GM06990 (cell line): ENCODE measurements at places on chromosomes 6 and 20.

DNA sequence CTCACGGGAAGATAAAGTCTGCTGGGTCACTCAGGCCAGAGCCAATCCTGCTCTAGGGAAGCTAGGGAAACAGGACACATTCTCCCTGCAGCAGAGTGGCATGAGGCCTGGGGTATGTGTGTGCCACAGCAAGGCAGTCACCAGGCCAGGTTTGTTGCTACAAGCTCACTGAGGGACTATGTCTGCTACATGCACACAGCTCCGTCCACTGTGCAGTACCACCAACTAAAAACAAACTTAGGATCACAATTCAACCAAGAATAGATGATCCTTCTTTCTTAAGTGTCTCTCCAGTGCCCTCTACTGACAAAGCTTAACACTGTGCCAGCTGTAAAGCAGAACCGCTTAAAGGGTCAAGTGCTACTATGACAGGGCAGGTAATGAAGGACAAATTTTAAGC is 192.5 kb downstream of the PTPRK start:
- peak; percentile 10 for DNase-seq

DNA sequence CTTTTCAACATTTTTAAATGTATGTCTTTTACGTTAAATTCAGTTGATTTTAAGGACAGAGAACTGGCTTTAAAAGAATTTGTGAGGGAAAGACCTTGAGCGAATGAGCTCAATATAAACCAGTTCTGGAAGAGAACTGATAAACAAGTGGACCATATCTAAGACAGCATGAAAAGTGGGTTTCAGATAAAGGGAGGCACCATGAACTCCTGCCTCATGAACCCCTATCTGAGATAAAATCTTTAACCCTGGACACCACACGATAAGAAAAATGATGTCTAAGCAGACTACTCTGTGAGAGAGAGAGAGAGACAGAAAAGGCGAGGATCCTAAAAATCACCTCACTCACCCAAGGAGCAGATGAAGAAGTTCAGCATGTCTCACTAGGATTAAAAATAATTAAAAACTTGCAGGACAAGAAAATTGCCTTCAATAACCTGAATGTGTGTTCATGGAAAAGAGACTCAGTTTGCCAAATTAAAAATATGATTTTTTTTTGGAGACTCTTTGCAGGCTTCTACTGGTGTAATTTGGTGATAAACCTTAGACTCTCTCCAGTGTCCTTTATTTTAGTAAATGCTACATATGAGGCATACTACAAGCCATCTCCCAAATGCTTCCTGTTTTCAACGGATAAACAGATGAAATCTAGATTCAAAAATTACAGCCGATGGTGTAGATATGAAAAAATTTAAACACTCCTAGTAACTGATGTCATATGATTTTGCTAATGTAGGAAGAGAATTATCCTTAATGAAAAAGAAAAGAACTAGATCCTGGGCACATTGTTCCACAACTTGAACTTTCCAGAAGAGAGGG is 299.5 kb downstream of the ADGB start:
- no peak for DNase-seq

DNA sequence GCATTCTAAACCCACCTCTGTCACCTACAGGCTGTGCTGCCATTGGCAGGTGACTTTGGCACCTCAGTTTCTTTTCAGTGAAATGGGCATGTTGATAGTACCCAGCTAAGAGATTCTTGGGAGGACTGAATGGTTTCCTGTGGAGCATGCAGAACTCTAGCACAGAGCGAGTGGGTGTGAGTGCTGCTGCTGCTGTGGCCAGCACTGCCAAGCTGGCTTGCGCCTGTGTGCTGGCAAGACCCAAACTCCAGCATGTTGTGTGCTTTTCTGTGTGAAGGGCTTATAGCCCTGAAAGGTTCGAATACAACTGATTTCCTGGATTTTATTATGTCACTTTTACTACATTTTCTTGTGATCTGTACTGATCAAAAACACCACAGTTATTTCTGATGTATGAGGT is 78.1 kb upstream of the KIF25 start:
- no peak for DNase-seq

- DNase-seq: no peak
These were observed 677 bp upstream of the ZBTB24 start for GRCh38 chr6:109483735-109484057.

- DNase-seq: no peak
These were observed 1225.9 kb upstream of the MAP3K7 start for GRCh38 chr6:91812596-91813274.

DNA sequence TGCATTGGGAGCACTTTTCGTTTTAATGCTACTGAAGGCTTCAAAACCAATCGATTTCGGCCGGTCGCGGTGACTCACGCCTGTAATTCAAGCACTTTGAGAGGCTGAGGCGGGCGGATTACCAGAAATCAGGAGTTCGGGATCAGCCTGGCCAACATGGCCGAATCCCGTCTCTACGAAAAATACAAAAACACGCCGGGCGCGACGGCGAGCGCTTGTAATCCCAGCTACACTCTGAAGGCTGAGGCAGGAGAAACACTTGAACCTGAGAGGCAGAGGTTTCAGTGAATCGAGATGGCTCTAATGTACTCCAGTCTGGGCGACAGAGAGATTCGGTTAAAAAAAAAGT is 58.4 kb downstream of the TRIM38 start:
- no peak for DNase-seq

- no peak for DNase-seq
These were observed 12.2 kb downstream of the CEP250 start for GRCh38 chr20:35467339-35468224.

- no peak for DNase-seq
These were observed 97.3 kb downstream of the BMP2 start for GRCh38 chr20:6864740-6865139.

- no peak for DNase-seq
These were observed 12.8 kb downstream of the FASTKD5 start for GRCh38 chr20:3146732-3147341.

GRCh38 chr20:58497076-58497641 is 18.0 kb downstream of the APCDD1L start:
- no peak for DNase-seq

DNA sequence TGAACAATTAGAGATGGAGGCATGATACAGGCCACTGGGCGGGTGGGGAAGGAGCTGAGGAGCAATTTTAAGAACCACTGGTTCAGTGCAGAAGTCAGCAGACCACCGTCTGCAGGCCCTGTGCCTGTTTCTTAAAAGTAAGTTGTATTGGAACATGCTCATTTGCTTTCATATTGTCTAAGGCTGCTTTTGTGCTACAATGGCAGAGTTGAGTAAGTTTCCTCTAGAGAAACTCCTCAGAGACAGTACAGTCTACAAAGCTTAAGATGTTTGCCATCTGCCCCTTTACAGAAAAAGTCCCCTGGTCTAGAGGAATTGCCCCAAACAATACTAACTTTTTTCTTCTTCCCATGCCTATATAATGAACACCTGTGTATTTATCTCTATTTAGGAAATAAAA is 28.5 kb upstream of the UBE2J1 start:
- DNase-seq: no peak

DNA sequence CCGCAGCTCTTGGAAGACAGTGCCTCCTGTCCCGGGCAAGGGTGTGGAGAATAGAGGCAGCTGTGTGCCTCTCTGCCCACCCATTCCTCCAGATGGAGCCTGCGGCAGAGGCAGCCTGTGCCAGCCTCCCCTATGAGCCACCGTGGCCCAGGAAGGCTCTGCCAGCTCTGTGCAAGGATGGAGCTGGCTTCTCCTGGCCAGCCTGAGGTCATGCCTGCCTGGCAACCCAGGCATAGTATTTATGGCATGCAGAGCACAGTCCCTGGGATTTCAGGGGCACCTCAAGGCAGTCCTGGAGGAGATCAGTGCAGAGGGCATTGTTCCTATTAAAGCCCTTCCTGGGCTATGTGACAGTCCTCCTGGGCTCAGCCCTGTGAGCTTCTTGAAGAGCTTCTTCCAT is 1.5 kb downstream of the EPB41L1 start:
- no peak for DNase-seq

DNA sequence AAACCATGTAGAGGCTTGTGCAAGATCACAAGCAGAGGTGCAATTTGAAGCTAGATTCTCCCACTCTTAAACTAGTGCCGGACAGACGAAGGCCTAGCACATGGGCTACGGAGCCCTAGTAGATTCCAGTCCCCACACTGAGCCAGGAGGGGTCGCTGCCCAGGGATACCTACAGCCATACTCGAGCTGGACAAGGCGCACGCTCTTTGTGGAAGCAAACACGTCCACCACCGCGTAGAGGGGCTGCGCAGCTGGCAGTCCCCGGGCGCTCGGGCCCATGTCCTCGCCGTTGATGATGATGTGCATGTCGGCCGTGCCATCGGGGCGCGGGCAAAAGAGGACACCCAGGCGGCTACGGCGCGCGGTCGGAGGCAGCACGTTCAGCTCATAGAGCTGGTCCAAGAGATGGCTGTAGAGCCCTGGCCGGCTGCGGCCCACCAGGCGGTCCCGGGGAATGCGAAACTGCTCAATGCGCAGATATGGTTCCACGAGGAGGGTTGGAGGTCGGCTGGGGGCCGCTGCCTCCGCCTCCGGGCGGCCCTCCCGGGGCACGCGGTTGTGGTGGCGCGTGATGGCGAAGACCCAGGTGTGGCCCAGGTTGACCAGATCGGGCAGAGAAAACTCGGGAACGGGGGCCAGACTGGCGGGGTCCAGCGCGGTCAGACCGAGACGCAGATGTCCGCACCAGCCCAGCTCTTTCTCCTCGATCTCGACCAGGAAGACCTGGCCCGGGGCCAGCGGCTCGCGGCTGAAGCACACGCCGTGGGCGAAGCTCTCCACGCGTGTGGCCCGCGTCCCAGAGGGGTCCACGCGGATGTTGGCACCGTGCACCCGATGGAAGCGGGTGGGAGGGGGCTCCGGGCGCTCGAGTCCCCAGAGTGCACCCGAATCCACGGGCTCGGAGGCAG is 677 bp downstream of the NEURL2 start:
- peak; percentile 65 for DNase-seq

DNA sequence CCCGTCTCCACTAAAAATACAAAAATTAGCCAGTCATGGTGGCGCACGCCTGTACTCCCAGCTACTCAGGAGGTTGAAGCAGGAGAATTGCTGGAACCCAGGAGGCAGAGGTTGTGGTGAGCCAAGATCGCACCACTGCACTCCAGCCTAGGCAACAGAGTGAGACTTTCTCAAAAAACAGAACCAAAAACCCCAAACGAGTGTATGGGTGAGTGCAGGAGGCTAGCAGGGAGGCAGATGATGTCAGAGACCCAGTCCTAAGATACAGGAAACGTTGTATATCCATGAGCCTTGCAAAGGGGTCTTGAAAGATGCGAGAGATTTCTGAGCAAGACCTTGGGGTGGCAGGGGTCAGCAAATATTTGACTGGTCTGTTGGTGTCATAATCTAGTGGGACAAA is 136.2 kb downstream of the JARID2 start:
- no peak for DNase-seq

DNA sequence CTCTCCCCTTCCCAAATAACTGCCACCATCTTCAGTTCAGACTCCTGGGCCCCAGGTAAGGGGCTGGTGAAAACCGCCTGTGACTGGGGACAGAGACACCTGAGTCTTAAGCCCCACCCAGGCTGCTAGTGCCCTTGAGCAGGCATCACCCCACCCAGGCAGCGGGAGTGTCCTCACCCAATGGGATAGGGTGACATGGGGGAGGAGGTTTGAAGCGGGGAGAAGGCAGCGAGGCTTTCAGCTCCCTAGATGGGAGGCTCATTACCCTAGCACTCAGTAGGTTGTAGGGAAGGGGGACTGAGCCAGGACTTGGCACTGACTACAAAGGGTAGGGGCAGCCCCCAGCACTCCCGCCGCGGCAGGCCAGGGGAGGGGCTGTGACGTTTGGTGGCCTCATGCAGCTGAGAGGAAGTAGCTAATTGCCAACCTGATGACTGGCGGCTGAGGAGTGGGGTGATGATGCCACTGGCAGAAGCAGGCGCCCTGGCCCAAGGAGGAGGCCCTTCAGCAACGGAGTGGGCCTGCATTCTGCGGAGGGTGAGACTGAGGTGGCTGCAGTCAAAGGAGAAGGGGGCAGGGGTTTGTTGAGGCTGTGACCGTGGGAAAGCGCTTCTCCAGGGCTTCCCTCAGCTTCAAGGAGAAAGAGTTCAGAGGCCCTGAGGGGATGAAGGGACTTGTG is 126.9 kb downstream of the MRPL14 start:
- peak; percentile 84 for DNase-seq

GRCh38 chr6:30325873-30326525 is 728 bp upstream of the TRIM39 start:
- DNase-seq: peak; percentile 84

DNA sequence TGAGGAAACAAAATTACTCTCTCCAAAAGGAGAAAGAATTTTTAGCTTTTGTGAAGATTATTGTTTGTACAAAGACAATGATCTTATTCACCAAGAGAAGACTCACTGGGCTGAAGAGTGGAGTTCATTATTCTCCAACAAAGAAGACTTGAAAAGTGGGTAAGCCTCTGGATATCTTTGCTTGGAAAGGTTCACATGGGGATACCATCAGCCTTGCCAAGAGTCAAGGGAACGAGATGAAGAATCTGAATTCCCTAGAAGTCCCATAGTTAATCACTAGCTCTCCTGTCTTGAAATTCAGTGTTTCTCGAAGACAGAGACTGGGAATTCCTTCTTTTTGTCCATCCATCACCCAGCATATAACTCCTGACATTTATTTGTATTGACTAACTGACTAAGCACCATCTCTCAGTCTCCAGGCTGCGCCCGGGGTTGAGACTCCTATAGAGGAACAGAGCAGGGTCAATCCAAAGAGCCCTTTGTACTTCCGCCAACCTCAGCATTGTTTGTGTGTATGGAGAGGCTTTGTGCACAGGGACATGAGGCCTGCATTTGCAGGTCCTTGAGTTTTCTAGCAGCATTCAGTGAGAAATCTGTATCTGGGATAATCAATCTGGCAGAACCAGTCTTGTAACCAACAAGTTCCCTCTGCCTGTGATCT is 461.9 kb downstream of the KIF16B start:
- no peak for DNase-seq

GRCh38 chr6:18262702-18263417 is 1.5 kb downstream of the DEK start:
- DNase-seq: peak; percentile 61

DNA sequence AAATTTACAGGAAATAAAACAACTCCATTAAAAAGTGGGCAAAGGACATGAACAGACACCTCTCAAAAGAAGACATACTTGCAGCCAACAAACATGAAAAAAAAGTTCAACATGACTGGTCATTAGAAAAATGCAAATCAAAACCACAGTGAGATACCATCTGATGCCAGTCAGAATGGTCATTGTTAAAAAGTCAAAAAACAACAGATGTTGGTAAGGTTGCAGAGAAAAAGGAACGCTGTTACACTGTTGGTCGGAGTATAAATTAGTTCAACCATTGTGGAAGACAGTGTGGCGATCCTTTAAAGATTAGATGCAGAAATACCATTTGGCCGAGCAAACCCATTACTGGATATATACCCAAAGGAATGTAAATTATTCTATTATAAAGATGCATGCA is 858.0 kb upstream of the FLRT3 start:
- no peak for DNase-seq

GRCh38 chr20:21240394-21240793 is 62.7 kb upstream of the XRN2 start:
- no peak for DNase-seq
